ENCODE measurements at places on chromosomes 5 and 9.

DNA sequence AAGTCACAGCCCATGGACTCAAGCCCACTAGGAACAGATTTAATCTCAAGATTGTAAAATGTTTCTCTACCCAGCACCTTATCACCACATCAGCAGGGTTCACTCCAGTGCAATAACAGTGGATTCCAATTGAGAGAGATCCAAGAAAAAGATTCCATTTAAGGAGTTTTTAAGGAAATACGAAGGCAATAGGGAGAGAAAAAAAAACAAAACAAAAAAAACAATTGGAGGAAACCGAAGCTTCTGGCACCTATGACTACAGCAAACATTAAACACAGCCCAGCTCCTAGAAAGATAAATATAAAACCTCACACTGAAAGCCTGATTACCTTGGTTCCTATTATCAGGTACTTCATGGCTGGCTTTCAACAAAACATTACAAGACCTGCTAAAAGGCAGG, 192.7 kb downstream of the DAB2IP start:
- DNase-seq = no peak

DNA sequence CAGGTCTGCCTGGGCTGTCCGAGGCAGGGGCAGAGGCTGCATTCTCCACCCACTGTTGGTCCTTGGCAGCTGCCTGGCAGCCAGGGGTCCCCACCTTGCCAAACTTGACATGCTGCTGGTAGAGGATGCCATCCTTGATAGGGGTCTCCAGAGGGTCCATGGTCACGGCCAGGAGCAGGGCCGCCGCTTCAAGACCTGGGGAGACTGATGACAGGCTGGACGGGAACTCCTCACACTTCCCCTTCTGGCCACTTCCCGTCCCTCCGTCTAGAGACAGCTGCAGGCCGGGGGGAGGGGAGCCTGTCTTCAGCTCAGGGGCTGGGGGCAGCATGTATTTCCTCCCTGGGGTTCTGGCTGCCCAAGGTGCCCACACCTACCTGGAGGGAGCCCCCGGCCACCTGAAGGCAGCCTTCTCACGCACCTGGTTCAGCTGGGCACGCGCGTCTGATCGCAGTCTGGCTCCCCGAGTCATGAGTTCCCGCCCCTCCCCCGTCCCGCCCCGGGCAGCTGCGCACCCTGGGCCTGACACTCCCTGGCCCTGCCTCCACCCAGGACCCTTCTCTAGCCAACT, at the start of gene DOK3:
DOK3 (minus strand) TSS at position 446 of the 571 bp plus-strand sequence; CDS start at position 160, 286 bp downstream.
- DNase-seq = no peak

GRCh38 chr9:38119560-38120236, 50.7 kb upstream of the SHB start:
- DNase-seq = no peak

DNA sequence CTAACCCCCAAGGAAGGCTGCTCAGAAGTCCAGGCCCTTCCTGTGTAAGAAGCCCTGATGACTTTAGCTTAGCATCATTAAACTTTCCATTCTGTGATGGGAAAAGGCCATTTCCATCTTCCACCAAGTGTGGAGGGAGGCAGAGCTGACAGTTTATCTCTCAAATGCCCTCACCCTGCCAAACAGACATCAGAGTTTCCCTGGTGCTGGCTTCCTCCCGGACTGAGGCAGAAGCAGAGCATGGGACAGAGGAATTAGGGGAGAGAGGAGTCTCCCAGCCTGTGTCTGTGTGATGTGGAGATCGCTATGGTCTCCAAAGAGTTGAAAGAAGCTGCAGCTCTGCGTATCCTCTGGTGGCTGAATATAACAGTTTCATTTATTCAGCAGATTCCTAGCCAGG, 57.4 kb upstream of the CTNNA1 start:
- no peak for DNase-seq

GRCh38 chr9:21402386-21403251, 6.3 kb upstream of the IFNA8 start:
- DNase-seq = no peak

- no peak for DNase-seq
Observed at GRCh38 chr5:35354751-35355150, 124.5 kb upstream of the PRLR start.

GRCh38 chr5:68239487-68239886, 23.9 kb downstream of the PIK3R1 start:
- DNase-seq = peak; percentile 46

Data from NK-92 treated with Interleukin-12 subunit alpha and Interleukin-12 subunit beta, amount 100 ng/mL, for 24 hours (cell line).